Stimulated activated CD4-positive, alpha-beta T cell treated with anti-CD3 and anti-CD28 coated beads, TNF-alpha, amount 100 ng/mL, for 48 hours (primary cell): ENCODE measurements at places on chromosomes 5 and 9.

- no peak for DNase-seq
These were observed 175.2 kb downstream of the PAX5 start for GRCh38 chr9:36858805-36859375.

DNA sequence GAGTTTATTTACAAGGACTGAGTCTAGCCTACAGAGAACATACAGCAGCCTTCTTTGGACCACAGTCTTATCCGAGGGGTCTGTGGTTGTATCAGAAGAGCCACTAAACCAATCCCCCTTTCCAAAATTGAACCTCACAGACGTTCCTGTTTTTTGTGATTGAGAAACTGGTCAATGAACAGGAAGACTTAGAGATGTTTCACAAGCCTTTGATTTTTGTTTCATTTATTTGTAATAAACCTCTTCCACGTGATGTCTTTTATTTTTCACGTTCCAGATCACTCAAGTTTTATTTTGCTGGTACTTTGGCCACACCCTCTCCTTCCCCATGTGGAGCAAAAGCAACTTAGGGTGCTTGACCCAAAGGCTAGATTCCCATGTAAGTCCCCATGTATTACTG is 16.1 kb downstream of the CCT5 start:
- no peak for DNase-seq

- no peak for DNase-seq
These were observed 23.1 kb upstream of the MED10 start for GRCh38 chr5:6401410-6401809.

DNA sequence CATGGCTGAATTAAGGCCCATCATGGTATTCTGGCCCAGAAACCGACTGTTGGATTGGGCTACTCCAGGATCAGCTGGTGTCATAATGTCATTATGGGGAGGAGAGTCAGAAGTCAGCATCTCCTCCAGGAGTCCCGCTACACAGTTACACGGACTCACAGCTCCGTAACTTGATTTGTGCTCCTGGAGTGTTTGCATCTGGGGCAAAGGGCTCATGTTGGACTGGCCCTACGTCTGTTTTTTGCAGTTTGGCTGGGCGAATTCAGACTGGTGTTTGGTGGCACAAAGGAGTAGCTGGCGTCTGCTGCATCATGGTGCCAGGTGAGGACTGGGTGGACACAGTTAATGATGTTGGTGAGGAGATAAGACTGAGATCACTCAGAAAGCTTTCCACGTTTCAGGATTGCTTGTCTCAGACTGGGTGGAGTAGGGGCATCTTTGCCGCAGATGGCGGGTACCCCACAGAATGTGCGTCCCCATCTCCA is 31.3 kb downstream of the OR2V1 start:
- DNase-seq = no peak

- no peak for DNase-seq
These were observed 443.9 kb downstream of the TAF11L14 start for GRCh38 chr5:18078157-18078556.

DNA sequence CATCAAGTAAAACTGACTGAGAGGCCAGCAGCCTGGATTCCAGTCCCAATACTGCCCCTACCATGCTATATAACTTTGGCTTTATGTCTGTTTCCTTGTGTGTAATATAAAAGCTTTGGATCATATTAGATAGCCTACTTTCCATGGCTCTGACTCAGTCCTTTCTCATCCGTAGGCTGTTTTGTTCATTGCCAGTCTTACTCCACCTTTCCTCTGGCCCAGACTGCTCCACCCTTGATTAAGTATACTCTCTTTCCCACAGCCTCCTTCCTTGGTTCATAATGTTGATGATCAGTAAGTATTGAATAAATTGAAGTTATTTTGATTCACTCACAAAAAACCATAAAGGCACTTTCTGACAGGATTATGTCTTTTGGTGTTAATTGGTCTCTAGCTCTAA is 1.5 kb upstream of the MRPS30 start:
- no peak for DNase-seq

DNA sequence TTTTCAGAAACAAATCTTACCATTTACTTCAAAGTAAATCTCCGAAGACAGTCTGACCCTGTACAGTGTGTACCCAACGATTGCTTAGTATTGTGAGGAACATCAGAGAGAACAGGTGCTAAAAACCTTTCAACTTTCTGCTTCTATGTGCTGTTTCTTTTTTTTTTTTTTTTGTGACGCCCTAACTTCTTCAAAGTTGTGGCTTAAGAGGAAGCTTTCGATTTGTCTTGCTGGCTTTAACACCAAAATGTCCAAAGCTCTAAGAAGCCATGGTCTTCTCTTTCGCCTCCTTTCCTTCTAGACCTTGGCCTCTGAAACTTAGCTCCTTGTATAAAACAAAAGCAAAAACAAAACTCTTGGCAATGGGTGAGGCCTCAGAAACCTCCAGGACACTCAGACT is 1.2 kb downstream of the TNFSF8 start:
- DNase-seq = no peak

- DNase-seq = no peak
These were observed 448.2 kb downstream of the GADD45G start for GRCh38 chr9:90053027-90053426.

DNA sequence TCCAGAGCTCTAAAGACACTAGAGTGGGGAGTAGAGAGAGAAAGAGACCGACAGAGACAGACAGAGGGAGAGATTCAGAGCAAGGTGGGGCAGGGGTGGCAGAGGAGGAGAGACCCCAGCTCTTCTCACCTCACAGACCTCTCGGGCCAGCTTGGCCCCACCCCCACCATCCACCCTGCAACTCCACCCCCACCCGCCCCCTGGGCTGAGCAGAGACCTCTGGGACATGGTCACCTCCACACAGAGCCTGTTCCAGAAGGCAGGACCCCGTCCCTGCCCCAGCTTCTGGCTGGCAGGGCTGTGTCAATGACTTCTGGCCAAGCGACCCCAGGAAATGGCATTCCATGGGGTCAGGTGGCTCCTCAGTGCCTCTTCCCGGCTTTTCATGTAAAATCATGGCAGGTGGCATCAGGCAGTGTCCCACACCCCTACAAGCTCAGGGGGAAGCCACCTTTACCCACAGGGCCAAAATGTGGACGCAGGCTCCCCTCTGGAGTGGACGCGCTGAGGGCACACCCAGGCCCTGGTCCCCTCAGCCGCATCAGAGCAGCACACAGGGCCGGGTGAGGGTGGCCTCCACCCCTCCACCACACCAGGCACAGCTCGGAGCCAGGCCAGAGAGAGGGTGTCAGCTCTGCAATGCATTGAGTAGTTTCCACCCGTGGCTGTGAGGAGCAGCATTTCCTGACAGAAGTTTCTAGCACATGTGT is 131.2 kb upstream of the LPCAT1 start:
- no peak for DNase-seq

GRCh38 chr5:17401470-17402288 is 96.4 kb upstream of the TAF11L2 start:
- no peak for DNase-seq

- DNase-seq = no peak
These were observed 346.1 kb downstream of the ANXA1 start for GRCh38 chr9:73497796-73498195.

GRCh38 chr9:8186560-8186959 is 387.0 kb upstream of the DMAC1 start:
- no peak for DNase-seq

DNA sequence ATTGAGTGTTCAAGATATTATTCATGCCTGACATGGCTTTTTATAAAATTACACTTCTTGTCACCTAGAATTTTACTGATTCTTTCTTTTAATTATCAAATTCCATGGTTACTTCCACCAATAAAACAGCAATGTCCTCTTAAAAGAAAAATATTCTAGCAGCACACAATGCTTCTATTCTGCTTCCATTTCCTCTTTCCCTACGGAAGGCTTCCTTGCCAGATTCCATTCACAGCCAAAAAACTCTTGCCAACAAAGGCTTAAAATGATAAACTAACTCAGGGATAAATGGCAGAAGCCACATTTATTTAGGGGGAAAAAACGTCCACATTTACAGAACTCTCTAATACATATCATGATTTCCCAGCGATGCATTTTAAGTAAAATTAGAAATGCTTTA is 111.6 kb downstream of the CTNND2 start:
- no peak for DNase-seq

DNA sequence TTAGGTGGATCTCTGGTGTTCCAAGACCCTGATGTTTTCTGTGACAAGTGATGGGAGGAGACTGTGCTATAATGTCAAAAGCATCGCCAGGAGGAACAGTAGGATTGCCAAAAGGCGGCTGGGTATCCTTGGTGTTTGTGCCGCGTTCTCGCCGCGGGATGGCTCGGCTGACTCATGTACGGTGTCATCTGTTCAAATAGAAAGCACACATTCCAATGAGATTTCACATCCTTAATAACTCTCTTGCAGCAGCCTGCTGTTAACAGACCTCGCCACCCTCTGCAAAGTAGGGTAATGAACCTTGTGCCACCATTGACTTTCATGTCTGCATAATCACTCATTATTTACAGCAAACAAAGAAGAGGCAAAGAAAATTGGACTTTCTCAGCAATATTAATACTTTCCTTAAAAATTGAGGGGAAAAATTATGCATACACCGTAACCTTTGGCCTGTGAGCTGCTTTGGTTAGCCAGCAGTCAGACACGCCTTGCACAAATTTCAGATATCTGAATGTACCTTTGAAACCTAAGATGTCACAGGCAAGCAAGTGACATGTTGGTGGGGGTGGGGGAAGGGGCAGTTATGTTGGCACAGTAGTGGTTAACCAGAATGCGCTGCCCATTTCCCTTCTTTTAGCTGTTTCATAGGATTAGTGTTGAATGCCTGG is 289.4 kb downstream of the EFNA5 start:
- DNase-seq = no peak

DNA sequence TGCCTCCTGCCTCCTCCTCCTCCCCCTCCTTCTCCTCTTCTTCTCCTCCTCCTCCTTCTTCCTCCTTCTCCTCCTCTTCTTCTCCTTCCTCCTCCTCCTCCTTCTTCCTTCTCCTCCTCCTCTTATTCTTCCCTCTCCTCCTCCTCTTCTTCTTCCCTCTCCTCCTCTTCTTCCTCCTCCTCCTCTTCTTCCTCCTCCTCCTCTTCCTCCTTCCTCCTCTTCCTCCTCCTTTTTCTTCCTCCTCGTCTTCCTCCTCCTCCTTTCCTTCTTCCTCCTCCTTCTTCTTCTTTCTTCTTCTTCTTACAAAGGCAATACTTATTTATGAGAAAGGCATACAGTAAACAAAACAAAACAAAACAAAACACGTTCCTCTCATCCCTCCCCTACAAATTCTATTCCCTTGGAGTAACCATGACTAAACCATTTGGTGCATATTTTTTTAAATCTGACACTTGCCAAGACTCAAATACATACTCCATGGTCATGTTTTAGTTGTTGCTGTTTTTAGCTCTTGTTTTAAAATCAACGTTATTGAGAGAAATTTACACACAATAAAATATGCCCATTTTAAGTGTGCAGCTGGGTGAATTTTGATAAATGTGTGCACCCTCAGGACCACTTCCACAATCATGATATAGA is 135.6 kb downstream of the FOXD1 start:
- DNase-seq = no peak

- no peak for DNase-seq
These were observed 276.3 kb downstream of the EPB41L4A start for GRCh38 chr5:112142769-112143270.

DNA sequence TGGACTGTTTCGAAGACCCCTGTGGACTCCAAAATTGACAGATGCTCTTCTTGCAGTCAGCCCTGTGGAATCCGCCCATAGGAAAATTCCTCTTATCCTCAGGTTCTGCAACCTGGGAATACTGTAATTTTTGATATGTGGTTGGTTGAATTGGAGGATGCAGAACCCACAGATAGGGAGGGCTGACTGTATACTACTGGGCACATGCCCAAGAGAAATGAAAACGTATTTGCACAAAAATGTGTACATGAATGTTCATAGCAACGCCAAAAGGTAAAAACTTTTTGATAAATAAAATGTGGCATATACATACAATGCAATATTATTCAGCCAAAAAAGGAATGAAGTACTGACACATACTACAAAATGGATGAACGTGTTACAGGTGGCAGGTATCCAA is 1.9 kb upstream of the SNAPC3 start:
- no peak for DNase-seq

DNA sequence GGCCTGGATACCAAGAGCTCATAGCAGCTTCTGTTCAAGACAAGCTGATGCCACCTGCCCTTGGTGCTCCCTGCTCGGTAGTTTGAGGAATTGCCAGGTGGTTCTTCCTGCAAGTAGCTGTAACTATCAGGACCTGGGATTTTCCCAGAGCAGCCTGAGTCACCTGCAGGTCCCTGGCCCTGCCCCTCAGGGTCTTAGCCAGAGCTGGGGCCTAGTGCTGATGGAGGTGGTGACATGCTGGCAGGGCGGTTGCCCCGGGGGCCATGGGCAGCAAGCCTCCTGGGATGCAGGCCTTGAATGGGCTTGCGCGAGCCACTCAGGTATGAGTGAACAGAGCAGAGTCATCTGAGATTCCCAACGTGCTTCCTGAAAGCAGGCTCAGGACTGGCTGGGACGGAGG is 262.3 kb downstream of the HSPA4 start:
- DNase-seq = no peak

DNA sequence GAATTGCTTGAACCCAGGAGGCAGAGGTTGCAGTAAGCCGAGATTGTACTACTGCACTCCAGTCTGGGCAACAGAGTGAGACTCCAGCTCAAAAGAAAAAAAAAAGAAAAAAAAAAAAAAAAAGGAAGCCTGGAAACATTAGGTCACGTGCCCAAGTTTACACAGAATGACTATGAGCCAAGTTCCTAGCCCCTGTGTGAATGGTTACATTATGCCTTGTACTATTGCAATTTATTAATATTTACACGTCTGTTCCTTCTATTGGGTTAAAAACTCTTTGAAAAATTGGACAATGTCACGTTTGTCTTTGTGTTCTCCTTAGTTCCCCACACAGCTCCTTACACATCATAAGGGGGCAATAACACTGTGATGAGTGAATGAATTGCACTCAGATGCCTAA is 33.5 kb upstream of the SLC28A3 start:
- DNase-seq = no peak

- no peak for DNase-seq
These were observed 163.5 kb downstream of the ARL15 start for GRCh38 chr5:54146916-54147315.

- no peak for DNase-seq
These were observed 40.4 kb upstream of the PUM3 start for GRCh38 chr9:2884308-2884707.

DNA sequence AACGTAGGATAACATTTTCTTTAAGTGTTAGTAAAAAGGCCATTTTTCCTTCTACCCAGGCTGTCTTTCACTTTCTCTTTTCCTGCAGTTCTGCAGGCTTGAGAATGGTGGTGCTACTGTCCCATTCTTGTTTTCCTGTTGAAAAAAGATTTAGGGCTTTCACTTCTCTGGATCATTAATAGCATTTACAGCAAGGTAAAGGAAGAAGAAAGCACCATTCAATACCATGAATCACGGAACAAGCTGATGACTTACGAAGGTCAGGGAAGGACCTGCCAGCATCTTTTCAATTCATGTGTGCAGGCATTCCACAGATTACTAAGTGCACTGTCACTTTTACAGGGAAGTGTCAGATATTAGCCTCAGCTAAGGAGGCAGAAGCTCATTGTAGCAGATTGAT is 292.8 kb downstream of the YTHDC2 start:
- no peak for DNase-seq
